Body of pancreas (tissue), 4 donors: ENCODE measurements at places on chromosomes 11 and 22.

- DNase-seq = no peak
These were observed 356.0 kb upstream of the CADM1 start for GRCh38 chr11:115860246-115860645.

GRCh38 chr11:10537600-10537999 lies 3.4 kb downstream of the RNF141 start:
- DNase-seq = no peak

- DNase-seq = no peak
These were observed 134.3 kb downstream of the TEAD1 start for GRCh38 chr11:12808519-12808918.

DNA sequence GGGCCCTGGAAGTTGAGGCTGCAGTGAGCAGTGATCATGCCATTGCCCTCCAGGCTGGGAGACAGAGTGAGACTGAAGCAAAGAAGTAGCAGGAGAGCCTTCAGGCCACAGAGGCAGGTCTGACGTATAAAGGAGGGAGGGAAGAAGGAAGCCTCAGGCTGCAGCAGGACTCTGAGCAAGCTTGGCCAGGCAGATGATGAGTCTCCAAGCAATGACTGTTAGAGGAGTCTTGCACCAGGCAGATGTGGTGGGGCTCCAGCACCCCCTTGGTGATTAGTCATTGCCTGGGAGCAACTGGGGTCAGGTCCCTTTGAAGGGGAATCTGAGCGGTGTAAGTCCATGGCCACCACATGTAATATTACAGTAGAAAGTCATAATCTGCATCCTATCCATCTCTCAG lies 36.6 kb upstream of the NFAM1 start:
- no peak for DNase-seq

DNA sequence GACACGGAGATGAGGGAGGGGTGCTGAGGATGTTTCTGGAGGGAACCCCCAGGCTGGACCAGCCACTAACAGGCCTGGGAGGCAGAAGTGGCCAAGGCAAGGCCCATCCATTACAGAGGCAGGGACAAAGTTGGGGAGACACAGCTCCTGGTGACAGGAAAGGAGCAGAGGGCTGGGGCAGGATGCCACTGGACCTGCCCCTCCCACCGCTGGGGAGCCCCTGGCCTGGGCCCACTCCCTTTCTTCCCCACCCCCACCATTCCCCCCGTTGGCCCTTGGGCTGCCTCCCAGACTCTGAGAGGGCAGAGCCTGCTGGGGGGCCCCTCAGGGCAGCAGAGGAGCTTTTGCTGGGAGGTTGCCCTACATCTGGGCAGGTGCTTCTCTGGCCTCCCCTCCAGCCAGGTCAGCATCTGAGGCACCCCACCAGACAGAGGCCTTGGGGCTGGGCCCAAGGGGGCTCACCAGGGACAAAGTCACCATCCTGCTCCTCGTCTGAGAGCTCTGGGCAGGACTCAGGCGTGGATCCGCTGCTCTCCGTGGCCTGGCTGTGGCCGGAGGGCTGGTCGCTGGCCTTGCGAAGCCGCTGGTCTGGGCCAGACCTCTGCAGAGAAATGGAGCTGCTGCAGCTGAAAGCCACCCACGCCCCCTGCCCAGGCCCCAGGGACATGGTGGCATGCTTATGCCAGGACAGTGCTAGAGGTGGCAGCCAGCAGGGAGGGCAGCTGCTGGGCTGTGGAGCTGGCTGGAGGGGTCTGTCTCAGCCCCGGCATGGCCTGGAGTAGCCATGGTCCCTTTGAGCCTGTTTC lies 33.1 kb upstream of the CARS1 start:
- no peak for DNase-seq

DNA sequence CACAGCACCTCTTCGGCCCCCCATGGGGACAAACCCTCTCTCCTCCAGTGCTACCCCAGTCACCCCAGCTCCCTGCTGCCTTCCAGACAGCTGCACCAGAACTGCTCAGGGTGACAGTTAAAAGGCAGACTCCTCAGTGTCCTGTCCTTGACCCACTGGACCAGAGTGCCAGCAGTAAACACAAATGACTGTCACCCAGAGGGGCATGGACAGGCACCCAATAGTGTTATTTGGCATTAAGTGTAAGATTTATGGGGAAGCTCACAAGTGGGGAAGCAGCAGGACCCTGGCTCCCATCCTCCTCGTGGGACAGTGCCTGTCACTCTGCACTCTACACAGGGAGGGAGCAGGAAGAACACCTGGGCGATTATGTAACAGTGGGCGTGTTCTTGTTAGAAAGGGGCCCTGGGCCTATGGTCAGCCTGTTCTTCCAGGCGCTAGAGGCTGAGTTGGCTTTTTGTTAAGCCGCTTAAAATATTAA lies 5.0 kb downstream of the RPS19BP1 start:
- peak; percentile 52 for DNase-seq

- no peak for DNase-seq
These were observed 27.9 kb downstream of the ADAMTS15 start for GRCh38 chr11:130476200-130476921.

GRCh38 chr22:50203288-50203687 lies 2.5 kb downstream of the SELENOO start:
- DNase-seq = no peak

DNA sequence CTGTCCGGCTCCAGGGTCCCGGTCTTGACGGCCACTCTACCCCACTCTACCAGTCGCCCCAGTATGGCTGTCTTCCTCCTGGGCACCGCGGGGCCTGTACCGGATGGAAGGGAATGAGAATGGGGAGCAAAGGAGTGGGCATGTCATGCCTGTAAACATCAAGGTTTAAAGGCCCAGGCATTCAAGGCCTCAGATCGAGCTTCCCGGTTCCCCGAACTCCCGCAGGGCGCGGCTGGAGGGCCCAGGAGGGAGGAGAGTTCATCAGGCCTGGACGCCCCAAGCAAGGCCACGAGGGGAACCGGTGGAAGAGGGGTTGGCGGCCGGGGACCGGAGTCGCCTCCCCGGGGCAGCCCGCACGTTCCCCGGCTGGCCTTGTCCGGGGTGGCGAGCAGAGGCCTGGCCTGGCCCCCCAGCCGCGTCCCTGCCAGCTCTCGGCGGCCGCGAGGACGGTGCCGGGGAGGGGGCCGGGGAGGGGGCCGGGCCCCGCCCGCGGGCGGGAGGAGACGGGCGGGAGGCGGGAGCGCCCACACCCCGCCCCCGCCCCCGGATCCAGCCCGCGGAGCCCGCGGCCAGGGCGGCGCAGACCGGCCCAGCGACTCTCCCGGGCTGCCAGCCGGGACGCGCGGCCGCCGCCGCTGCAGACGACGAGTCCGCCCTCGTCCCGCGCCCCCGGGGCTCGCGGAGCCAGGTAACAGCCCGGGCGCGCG lies at the start of gene CDC42EP1:
Gene CDC42EP1, plus strand, starts transcription at position 580 of the 707 bp plus-strand sequence. CDS start 5,870 bp downstream, outside the sequence.
- peak; percentile 71 for DNase-seq

DNA sequence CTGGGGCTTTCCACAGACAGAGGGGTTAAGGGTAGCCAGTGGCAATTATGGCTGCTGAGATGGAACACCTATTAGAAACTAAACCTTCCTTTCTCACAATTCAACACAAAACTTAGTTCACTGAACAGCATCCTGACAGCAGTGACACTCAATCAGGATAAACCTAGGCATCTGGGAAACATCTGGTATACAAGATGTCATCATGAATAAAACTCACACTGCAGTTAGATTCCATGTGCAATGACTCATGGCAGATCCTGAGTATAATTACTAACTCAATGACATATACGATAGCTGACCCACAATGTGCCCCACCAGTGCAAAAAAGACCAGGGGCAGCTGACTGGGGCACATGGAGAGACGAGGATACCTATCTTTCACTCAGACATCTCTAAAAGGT lies 17.7 kb downstream of the RBFOX2 start:
- DNase-seq = no peak

GRCh38 chr11:80856066-80856465 lies 1415.2 kb upstream of the TENM4 start:
- no peak for DNase-seq

DNA sequence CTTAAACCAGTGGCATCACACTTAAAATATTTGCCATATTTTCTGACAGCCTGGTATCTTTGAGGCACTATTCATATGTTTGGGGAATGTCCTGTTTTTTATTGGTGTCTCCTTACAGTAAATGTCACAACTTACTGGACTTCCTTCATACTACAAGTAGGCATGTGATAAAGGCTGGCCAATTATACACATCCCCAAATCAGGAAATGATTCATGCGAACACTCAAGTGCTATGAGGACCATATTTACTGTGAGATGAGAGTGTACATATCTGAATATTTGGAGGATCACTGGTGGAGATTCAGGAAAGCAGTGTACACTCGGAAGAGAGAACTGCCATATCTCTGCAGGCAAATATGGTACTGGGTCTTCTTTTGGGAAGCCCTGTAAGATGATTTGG lies 913.8 kb upstream of the CHORDC1 start:
- no peak for DNase-seq

DNA sequence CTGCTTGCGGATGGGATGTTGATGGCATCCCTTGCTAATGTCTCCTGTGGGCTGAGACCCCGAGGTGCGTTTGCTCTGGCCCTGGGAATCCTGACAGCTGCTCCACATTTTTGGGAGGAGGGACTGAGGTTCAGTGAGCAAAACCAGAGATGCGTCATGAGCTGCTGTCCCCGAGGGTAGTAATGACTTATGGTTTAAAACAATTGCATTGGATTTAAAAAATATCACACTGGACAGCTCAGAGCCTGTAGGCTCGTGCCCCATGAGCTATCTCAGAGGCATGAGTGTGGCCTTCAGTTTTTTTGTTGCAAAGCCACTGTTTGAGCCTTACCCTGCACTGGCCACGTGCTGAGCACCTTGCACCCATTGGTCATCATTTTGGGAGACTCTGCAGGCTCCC lies 20.9 kb upstream of the PARVG start:
- no peak for DNase-seq

DNA sequence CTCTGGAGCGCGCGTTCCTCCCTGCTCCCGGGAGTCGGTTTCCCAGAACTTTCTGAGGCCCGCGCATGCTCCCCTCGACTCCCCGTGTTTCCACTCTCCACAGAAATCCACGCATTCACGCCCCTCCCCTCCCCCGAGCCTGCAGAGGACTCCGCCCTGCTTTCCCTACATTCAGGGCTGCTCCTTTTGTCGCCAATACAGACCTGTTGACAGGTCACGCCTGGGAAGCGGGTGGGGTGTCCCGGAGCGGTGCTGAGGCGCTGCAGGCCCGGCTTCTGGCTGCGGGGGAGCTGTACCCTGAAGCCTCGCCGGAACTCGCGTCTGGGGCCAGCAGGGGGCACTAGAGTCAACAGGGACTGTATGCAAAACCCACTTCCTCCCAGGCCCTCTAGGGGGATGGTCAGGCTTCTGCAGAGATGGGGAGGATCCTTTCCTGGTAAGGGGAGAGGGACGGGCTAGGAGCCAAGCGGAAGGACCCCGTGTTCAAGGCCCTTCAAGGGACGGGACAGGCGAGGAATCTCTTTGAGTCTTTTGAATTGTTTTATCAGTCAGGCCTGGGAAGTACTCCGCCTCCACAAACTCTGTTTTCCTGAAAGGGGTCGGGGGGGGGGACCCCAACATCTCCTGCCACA lies at the start of gene PRAME:
Gene PRAME, minus strand, starts transcription at position 294 of the 632 bp plus-strand sequence. CDS start 2,433 bp downstream, outside the sequence.
- DNase-seq = no peak

- DNase-seq = no peak
These were observed 88.0 kb upstream of the KCNQ1OT1 start for GRCh38 chr11:2787816-2788167.

GRCh38 chr11:116312570-116313391 lies 460.0 kb downstream of the BUD13 start:
- peak; percentile 86 for DNase-seq

DNA sequence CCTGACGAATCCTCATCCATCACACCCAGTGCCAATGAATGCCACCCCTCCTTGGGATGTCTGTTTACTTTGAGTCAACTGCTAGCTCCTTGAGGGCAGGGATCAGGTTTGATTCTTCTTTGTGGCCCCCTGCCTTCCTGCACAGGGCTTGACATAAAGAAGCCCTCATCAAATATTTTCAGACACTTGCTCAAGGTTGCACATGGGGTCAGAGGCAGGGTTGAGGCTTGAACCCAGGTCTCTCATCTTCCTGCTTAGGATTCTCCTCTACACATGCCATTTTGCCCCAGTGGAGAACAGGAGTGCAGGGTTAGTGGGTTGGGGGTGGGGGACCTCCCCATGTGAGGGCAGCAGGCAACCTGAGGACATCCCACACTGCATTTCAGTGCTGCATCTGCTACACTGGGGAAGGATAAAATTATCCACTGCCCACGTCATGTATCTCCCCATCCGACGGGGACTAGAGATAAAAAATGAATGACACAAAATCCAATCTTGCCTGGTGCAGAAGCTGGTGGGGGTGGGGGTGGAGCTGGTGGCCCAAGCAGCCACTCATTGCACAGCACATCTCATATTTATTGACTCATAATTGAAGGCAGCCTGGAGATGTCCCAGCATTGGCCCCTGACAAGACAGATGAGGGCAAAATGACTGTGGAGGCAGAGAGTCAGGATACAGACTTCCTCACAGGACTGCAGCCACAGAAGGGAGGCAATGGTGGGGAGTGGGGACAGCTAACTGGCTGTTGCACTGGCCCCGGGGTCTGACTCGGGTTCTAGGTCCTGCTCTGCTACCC lies 41.3 kb downstream of the NEU3 start:
- DNase-seq = no peak

GRCh38 chr11:29449281-29450074 lies 567.4 kb downstream of the KCNA4 start:
- no peak for DNase-seq

GRCh38 chr11:131692151-131692550 lies 321.7 kb downstream of the NTM start:
- no peak for DNase-seq

- peak; percentile 50 for DNase-seq
These were observed 74.5 kb upstream of the LMO1 start for GRCh38 chr11:8338138-8338537.

GRCh38 chr22:40261783-40262182 lies 84.1 kb downstream of the TNRC6B start:
- no peak for DNase-seq

DNA sequence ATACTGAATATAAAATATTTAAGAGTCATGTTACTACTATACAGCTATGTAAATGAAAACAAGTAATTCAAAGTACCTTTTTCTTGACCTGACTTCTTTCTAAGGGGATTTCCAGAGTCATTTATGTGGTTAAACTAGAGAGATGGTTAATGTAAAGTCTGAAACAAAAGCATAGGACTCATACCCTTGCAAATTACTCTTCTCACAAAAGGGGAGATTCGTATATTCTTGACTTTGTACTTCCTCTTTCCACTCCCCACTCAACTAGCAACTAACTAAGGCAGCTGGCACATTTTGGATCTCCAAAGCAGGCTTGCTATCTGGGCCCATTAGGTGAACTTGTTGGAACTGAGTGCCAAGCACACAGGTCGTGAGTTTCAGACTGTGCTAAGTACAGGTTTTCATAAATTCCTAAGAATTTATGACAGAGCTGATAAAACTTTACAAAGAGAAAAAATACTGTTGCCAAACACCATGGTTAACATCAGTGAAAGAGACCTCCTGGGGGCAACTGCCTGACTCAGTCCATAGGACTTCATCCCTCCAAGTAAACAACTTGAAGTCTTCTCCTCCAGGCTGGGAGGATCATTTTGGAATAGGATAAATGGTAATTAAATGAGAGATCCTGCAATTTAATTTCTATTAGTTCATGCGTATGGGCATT lies 77.0 kb upstream of the DDI1 start:
- DNase-seq = no peak

GRCh38 chr22:37639771-37640590 lies 512 bp downstream of the SH3BP1 start:
- peak; percentile 17 for DNase-seq
